Kidney glomerular epithelial cell (primary cell): ENCODE measurements at places on chromosomes 16 and 17.

DNA sequence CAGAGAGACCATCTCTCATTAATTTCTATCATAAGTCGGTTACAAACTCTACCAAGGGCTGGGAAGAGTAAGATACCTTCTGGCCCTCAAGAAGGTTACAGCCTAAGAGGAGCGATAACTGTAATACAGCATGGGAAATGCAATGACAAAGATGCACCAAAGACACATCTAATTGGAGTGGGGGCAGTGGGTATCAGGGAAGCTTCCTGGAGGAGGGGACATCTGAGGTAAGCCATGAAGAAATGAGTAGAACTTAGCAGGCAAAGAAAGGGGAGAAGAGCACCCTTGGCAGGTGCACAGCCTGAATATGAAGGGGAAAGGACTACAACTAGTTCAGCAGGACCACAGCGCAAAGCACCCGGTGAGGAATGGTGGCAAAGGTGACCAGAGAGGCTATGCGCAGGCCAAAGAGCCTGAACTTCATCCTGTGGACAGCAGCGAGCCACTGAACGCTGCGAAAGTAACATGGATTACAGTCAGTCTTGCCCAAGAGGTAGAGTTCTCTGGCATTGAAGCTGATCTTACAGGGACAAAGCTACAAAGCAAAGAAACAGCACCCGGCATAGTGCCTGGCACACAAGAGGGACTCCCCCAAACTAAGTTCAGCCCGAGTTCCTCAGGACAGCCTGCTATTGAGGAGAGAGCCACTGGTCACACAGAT lies 2.8 kb downstream of the TBC1D10B start:
- DNase-seq: no peak

- DNase-seq: no peak
Measured at GRCh38 chr17:77315551-77316190, 174.9 kb downstream of the SEC14L1 start.

DNA sequence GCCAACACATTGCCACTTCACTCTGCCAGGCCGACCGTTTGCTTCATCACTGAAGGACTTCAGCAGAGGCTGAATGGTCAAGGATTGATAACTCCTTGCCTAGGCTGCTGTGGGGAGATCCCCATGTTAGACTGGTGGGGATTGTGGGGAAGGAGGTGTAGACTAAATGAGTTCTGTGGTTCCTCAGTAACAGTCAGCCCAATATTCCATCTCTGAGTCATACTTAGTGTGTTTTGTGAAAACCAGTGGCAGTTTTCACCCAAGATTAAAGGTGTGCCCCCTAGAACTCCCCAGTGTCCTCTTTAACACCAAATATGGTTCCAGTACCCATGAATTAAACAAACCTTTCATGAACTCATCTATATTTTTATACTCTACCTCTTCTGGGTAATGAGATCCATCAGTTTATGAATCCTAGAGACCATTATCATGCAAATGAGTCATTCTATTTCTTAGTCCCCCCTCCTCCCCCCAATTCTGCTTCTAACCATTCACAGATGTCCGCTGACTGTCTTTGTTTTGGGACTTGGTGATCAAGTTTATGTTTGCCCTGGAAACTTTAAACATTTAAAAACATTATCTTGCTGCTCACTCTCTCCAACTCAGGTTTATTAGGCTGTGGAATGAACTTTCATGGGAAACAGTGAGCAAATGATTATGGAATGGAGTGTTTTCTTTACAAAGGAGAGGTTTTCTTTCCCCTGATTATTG lies 66.8 kb upstream of the GAS7 start:
- DNase-seq: no peak

- no peak for DNase-seq
Measured at GRCh38 chr16:22678311-22678710, 135.7 kb upstream of the HS3ST2 start.

GRCh38 chr17:41919165-41919817 lies 540 bp upstream of the ACLY start:
- DNase-seq: peak; percentile 93

- DNase-seq: no peak
Measured at GRCh38 chr17:57905875-57906455, 49.2 kb downstream of the CUEDC1 start.
